ENCODE measurements at places on chromosomes 2 and 18.

DNA sequence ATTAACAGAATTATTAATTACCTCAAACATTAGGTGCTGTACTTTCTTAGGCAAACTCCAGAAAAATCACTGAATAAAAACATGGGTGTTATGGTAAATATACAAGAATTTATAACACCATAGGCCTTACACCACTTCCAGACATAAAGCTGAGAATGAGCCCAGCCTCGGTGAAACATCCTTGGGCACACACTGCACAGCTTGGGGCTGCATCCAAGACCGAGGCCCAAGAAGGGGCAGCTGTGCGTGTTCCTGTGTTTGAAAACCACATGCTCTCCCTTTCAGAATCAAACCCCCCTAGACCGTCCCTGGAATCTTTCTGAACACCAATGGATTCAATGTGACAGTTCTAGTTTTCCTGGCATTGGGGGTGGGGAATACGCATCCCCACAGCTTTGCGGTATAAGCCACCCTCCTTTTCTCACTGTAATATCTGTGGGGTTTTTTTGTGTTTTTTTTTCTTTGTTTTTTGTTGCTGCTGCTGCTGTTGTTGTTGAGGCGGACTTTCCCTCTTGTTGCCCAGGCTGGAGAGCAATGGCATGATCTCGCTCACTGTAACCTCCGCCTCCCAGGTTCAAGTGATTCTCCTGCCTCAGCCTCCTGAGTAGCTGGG lies 12.9 kb downstream of the ERFE start:
- no peak for DNase-seq

GRCh38 chr2:147844697-147845410 lies at the start of gene ACVR2A:
Gene ACVR2A, plus strand, starts transcription at chr2:147845029. Its CDS starts 124 bp downstream, at chr2:147845153.
- no peak for DNase-seq

GRCh38 chr2:138496096-138496651 lies 5.4 kb upstream of the SPOPL start:
- no peak for DNase-seq

DNA sequence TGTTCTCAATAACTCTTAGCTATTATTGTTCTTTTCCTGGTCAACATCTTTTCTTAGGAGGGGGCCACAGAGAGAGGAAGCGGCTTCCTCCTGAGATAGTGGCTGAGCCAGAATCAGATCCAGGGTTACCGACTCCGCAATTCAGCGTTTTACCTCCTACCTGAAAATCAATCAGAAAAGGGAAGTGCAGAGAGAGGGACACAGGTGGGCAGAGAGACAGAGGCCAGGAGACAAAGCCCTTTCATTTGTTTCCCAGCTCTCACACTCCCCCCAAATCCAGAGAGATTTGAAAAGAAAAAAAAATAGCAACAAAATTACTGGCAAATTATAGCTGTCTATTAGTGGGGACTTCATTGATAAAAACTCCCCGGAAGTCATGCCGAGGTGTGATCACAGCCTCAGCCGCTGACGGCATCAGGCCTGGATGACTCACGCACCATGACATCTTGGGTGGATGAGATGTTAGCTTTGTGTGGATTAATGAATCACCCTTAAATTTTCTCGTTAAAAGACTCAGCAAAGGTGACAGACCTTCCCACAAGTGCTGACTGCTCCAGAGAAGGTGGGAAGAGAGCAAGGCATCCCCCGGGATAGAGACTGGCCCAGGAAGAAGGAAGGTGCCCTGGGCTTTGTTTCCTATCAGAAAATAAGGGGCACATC lies 120.7 kb downstream of the LOXHD1 start:
- no peak for DNase-seq

DNA sequence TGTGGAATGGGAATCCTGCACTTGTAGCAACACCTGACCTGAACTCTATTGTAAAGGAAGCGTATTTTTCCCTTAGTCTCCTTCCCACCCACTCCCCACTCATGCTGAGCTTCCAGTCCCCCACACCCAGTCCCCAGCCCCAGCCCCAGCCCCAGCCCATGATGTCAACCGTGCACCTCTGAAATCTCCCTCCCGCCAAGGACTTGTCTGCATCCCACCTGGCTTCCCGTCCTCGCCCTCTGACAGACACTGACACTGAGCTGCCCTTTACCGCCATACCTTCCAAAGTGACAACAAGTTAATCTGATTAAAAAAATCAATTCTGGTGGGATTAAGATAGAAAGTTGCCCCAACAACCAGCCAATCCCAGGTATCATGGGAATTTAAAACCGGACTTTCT lies 213.6 kb upstream of the CELF4 start:
- no peak for DNase-seq

DNA sequence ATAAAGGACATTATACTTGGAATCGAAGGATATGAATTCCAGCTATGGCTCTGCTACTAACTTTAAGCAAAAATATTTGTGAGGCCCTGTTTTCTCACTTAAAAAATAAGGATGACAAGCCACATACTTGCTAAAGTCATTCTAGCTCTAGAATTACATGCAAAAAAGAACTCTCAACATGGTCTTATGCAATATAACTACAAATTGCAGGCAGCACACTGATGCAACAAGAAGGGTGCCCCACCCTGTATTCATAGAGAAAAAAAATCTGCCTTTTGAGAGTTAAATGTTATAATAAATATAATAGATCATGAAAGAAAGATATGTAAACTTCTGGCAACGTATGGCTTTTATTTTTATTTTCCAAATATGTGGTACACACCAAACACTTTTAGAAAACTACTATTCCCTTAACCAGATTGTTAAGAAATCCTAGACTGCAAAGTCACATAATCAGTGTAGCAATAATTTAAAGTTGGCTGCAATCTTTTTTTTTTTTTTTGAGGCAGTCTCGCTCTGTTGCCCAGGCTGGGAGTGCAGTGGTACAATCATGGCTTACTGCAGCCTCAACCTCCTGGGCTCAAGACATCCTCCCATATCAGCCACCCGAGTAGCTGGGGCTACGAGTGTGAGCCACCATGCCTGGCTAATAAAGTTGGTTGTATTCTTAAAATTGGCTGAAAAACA lies 40.2 kb upstream of the WDSUB1 start:
- no peak for DNase-seq

DNA sequence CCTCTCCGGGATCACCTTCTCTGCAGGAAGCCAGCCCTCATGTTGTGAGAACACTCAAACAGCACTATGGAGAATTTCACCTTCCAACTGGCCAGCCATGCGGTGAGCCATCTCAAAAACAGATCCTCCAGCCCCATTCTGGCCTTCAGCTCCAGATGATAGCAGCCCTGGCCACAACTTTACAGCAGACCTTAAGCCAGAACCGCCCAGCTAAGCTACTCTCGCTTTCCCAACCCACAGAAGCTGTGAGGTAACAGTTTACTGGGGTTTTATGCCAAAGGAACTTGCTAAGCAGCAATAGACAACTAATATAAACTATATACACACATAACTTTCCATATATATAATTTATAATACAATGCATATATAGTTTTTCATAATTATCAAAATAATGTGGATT lies 11.6 kb upstream of the PTPN4 start:
- no peak for DNase-seq

- DNase-seq: no peak
Measured at GRCh38 chr2:183035954-183036669, 2.1 kb downstream of the NCKAP1 start.

DNA sequence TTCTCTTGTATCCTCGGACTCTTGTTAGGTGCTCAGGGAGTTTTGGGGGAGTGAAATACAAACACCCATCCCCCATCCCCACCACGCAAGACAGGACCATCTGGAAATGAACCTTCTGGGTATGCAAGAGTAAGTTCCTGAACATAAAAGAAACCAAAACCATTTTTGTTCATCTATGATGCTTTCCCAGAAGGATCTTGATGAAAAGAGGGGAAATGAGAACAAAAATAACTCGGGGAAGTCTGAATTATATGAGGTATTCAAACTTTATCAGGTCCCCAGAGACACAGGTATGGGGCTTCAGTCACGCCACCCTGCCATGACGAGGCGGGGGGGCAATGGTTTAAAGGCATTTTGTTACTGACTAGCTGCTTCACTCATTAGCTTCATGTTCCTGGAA lies 68.6 kb upstream of the DNMT3A start:
- DNase-seq: no peak

GRCh38 chr2:172993931-172994717 lies 81.5 kb upstream of the MAP3K20 start:
- no peak for DNase-seq

DNA sequence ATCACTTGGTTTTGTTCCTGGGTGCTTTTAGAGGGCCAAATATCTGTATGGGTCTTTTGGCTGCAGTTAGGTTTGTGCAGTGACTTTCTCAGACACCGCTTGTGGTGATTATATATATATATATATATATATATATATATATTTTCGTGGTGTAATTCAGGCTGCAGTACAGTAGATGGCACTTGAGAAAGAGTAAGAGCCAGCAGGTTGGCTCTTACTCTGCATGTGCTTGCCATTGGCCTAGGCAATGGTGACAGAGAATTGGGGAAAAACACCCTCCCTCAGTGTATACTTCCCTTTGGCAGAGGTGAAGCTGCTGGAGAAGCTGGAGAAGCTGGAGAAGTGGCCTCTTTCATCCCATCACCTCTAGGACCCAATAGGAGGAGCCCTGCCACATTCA lies 22.2 kb upstream of the MYL1 start:
- DNase-seq: no peak

DNA sequence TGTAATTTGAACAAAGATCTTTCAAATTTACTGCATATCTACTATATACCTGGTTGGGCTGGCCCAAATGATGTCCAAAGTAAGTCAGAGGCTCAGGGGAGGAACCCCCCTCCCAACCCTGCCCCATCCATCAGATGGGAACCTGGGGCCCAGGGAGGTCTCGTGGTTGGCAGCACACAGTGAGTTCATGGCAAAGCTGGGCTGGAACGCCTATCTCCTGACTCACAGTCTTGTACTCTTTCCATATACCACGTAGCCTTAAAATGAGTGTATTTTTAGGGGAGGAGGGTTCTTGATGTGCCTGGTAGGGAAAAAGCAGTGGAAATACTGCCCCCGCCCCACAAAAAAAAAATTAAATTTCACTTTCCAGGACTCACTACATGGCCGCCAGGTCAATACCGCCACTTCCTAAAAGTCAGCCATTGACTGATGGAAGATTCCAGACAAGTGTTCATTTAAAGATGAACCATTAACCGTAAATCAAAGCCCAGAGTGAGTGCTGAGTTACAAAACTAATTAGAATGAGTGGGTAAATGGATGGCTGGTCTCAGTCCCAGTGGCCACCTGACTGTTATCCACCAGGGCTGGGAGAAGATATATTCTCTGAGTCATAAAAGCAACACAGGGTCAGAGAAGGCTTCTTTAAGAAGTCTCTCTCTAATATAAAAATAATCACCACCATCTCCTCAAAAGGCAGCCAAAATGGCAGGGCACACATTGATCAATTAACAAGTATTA lies 80.5 kb downstream of the ZBTB7C start:
- no peak for DNase-seq

- DNase-seq: no peak
Measured at GRCh38 chr18:34358923-34359322, 134.2 kb upstream of the NOL4 start.

DNA sequence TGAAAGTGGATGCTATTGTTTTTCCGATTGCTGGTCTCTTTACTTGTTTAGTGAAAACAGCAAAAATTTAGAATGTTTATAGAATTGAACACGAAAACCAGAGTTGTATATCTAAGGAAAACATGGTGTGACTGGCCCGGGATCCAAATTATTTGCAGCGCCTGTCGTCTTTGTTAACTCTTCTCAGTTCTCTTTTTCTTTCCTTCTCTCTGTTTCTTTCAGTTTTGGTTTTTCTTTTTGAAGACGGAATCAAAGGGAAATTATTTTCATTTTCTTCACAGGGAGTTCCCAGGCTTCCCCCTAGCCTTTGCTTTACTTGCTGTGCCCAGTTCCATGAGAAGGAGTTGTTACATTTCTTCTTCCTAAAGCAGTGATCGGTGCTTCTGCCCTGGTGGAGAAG lies 76.0 kb downstream of the AGAP1 start:
- no peak for DNase-seq

- DNase-seq: no peak
Measured at GRCh38 chr2:9390151-9390850, 33.0 kb downstream of the ITGB1BP1 start.

DNA sequence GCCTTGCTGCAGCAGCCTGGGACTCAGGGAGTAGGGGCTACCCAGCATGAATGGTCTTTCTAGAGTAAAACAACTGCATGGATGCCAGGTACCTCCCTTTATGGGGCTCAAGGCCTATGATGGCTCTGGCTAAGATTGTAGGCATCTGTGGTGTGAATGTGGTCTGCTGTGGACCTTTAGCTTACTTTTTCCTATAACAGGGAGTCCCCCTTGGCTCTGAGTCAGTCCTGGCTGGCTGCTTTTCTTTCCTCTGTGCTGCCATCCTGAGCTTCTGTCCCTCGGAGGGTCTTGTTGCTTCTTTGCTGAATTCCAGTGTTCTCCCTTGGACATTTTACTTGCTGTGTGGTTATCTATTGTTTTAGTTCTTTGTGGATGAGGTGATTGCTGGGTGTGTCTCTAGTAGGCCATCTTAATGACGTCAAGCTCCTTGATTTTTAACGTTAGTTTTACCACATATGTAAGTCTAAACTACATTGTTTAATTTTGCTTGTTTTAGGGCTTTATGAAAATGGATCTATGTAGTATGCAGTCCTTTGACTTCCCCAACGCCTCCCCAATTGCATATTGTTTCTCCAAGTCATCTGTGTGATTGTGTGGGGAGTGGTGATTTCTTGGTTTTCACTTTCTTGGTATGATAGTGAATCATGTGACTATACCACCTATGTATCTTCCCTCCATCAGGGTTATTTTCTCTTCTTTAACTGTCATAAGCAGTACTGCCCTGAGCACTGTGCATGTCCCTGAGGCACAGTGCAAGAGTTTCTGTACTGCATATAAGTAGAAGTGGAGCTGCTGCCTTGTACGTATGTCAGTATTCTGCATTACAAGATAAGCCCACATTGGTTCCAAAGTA lies 92.4 kb downstream of the NCK2 start:
- no peak for DNase-seq

DNA sequence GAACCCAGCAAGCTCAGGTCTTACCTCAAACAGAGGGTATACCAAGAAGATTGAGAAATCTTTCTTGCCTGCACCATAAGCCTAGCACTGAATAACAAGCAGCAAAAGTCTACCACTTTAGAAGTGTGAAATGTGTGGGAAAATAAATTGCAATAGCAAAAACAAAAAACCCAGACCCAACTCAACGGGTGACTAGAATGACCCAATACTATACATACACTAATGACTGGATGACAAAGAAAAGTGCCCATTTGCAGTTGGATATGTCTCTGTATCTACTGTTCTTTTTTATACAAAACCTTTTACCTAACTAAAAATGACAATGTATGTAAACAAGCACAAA lies 950.6 kb downstream of the TRIB2 start:
- no peak for DNase-seq

GRCh38 chr18:47054369-47054768 lies 18.9 kb upstream of the ELOA2 start:
- no peak for DNase-seq

DNA sequence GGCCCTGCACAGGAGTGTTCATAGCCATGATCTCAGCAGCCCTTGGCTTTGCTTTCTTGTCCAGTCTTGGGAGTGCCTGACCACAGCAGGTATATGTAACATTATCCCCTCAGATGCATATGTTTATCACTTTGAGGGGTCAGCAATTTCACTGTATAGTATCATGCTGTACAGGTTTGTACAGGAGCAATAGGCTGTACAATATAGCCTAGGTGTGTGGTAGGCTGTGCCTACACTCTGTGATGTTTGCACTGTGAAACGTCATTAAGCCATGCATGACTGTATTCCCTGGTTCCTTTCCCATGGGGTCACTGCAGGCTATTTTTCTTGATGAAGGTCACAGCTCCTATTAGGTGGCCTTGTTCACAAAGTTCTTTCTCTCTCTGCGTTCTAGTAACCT lies 4.7 kb upstream of the IL36G start:
- DNase-seq: no peak

GRCh38 chr2:167966937-167967913 lies 280.2 kb downstream of the STK39 start:
- no peak for DNase-seq

GRCh38 chr2:176130957-176131847 lies 1.7 kb downstream of the HOXD8 start:
- no peak for DNase-seq

All from esophagus squamous epithelium (tissue), 5 donors.